ENCODE measurements at places on chromosomes 2 and 18.

DNA sequence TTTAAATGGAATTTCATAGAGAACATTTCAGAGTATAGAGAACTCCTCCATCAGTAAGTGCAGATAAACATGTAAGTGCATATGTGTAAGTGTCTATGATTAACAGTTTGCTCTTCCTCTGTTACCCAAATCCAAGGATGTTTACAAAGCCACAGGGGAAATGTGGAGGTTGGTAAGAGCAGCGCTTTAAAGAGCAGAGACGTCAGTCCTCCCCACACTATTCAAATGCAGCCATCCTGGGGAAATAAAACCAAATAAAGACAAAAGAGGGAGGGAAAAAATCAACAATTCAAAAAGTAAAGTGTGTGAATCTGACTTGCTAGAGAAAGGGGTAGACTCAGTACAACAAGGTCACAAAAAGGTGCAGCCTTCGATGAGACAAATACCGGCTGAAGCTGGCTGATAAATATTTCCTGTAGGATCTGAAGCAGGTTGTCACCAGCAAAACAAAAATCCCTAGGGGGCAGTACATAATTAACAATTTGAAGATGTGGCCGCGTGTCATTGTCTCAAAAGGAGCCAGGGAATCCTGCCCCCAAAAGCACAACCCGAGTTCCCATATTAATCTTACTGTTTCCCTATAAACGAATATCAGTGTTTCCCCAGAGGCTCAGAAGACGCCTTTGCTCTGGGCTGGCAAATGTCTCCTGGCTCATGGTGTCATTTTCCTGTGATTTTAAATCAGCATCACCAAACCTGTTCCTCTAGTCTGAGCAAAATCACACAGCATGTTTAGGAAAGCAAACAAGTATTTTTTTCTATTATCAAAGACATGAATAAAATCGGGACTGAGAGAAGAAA lies 216.5 kb downstream of the CDCA7 start:
- no peak for DNase-seq

DNA sequence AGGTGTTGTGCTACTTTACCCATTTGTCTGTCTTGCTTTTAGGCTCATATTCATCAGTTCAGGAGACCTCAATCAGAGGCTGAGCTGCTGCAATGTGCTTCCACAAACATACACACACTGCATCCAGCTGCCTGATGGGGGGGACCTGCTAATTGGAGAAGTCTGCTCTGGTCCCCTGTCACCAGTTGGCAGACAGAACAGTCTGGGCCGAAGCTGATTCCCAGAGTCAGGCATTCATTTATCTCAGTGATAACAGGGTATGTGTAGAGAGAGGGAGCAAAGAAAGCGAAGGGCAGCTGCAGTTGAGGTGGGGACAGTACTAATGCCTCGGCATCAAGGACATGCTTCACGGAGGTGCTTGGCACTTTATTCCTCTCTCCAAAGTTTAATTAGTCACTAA lies 584.3 kb upstream of the PIK3C3 start:
- DNase-seq = no peak

GRCh38 chr18:50992351-50992762 lies 24.5 kb downstream of the ELAC1 start:
- DNase-seq = peak; percentile 21

DNA sequence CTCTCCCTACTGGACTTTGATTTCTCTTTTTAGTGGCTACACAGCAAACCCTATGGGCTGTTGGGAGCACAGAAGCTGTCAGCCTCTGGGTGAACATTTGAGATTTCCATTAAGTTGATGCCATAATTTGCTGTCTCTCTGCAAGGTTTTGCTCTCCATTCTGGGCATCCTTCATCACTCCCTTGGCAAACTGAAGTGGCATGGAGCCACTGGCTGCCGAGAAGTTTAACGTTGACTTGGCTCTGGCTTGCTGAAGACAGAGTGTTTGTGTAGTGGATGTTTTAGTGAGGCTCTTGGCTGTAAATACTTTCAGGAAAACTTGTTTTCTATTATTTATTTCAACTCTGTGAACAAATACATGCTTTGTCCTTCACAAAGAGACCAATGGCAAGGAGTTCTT lies 91.5 kb downstream of the ALK start:
- DNase-seq = no peak

Data from WTC11 (cell line).